GM23338 (cell line): ENCODE measurements at places on chromosomes 13 and 19. TPM values are rescaled to one million over a fixed set of nuclear protein-coding genes. Genes with fewer than 3 reads are reported as not detected.

The UHRF1 gene
- 40.9 and 45.7 TPM in 2 replicates for total RNA-seq

The CPT1C gene
- 46.8 and 63.4 TPM in 2 replicates for total RNA-seq

The CKM gene
- not detected in 2 replicates for total RNA-seq

The TEX29 gene
- not detected in 2 replicates for total RNA-seq

The THSD8 gene
- total RNA-seq, result 0.38 TPM in 1 of 2 replicates, not detected in the other

The CCNA1 gene
- 7.4 and 8.1 TPM in 2 replicates for total RNA-seq

The TRPC4 gene
- 1.9 and 2.1 TPM in 2 replicates for total RNA-seq

The MAP4K1 gene
- total RNA-seq, result 7.7 and 11.8 TPM in 2 replicates

The NBEA gene
- total RNA-seq, result 26.9 and 29.1 TPM in 2 replicates

The NANOS3 gene
- not detected in 2 replicates for total RNA-seq

The PPP1R15A gene
- 14.5 and 15.8 TPM in 2 replicates for total RNA-seq

The TICAM1 gene
- total RNA-seq, result 0.31 and 0.38 TPM in 2 replicates

The ARL11 gene
- total RNA-seq, result 0.52 and 1.2 TPM in 2 replicates

The ATCAY gene
- 36.4 and 45.7 TPM in 2 replicates for total RNA-seq

The RDH13 gene
- 32.3 and 36.5 TPM in 2 replicates for total RNA-seq

The MYPOP gene
- 6.9 and 7.9 TPM in 2 replicates for total RNA-seq

The CALR3 gene
- total RNA-seq, result 0.66 TPM in 1 of 2 replicates, not detected in the other

The ADGRE1 gene
- total RNA-seq, result not detected in 2 replicates

The IFI30 gene
- total RNA-seq, result 17.1 and 27.4 TPM in 2 replicates

The CPAMD8 gene
- total RNA-seq, result 11.8 and 14.1 TPM in 2 replicates

The ZNF625 gene
- total RNA-seq, result 18.6 and 28.2 TPM in 2 replicates

The DGKH gene
- 6.6 and 7.5 TPM in 2 replicates for total RNA-seq

The RAB3A gene
- total RNA-seq, result 9.7 and 11.6 TPM in 2 replicates

The LILRA5 gene
- not detected in 2 replicates for total RNA-seq

The HCST gene
- not detected in 2 replicates for total RNA-seq

The ZNF888 gene
- 8.3 and 10.5 TPM in 2 replicates for total RNA-seq

The CEACAM21 gene
- not detected in 2 replicates for total RNA-seq

The CGB2 gene
- total RNA-seq, result not detected in 2 replicates

The SIGLEC6 gene
- 0.16 and 0.76 TPM in 2 replicates for total RNA-seq
